ENCODE measurements at places on chromosomes 2 and 18.

DNA sequence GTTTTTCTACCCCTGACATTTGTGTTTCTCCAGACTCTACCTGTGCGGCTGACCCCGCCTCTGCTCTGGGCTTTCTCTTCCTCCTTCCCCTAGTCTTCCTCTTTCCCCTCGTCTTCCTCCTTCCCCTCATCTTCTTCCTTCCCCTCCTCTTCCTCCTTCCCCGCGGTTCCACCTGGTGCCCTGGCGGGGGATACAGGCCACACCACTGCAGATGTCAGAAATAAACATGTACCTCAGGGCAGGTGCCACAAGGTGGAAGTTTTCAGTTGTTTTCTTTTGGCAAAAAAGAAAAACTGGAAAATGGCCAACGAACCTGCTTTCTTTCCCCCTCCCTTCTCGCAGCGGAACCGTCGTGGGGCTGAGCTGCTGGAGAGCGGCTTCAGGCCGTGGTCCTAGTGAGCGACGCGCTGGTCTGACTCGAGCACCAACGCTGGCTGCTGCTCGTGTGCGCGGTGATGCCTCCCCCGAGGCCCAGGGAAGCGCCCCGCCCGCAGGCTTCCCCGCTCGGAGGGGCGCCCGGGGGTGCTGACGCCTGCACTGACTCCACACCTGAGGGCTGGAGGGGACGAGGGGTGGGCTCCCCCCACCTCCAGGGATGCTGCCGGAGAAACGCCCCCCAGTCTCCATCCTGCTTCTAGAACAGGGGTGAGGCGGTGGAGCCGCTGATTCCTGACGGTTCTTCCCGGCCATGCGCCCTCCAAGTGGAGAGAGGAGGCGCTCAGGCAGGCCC is 83.7 kb upstream of the ZNF516 start:
- peak; percentile 52 for DNase-seq

DNA sequence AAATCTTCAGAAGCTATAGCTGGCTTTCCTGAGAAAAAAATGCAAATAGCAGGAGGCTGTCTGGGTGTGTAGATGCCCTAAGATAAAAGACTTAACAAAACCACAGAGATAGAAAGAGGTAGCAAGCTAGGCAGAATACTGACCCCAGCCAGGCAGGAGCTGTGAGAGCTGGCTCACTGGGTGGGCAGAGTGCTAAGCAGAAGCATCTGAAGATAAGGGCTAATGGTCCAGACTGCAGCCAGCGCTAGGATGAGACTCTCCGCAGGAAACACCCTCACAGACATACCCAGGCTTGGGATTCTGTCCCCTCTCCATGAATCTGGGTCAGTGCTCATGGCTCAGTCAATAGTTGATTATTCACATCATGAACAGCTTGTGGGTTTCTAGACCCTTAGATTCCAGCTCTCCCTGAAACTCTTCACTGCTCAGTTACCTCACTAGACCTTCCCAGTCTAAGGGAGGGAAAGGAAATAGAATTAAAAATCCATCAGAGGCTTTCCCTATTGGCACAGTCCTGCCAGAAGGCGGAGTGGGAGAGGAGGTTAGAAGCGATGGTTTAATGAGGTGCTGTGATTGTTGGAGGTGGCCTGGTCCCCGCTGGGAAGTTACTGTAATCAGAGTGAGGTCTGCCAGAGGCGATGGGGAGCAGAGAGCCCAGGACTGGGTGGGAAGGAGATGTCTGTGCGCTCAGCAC is 21.4 kb upstream of the CCBE1 start:
- DNase-seq, result no peak

DNA sequence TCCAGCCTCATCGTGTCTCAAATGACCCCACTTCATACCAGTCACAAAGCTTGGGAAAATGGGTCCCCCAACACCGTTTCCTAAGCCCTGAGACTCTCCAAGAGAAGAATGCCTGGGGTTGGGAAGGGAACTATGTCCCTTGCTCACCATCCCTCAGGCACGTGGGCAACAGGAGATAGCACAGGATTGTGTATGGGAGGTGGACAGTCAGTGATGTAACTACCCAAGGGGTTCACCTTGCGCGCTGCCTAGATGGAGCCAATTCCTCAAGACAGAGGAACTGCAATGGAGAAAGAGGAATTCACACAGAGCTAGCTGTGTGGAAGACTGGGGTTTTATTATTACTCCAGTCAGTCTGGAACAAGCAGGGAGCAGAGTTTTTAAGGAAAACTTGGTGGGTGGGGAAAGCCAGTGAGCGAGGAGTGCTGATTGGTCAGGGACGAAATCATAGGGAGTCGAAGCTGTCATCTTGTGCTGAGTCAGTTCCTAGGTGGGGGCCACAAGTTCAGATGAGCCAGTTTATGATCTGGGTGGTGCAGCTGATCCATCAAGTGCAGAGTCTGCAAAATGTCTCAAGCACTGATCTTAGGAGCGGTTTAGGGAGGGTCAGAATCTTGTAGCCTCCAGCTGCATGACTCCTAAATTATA is 13.8 kb upstream of the CXCR1 start:
- DNase-seq, result no peak

- no peak for DNase-seq
These were observed 107.5 kb upstream of the SERPINE2 start for GRCh38 chr2:224146356-224147160.

DNA sequence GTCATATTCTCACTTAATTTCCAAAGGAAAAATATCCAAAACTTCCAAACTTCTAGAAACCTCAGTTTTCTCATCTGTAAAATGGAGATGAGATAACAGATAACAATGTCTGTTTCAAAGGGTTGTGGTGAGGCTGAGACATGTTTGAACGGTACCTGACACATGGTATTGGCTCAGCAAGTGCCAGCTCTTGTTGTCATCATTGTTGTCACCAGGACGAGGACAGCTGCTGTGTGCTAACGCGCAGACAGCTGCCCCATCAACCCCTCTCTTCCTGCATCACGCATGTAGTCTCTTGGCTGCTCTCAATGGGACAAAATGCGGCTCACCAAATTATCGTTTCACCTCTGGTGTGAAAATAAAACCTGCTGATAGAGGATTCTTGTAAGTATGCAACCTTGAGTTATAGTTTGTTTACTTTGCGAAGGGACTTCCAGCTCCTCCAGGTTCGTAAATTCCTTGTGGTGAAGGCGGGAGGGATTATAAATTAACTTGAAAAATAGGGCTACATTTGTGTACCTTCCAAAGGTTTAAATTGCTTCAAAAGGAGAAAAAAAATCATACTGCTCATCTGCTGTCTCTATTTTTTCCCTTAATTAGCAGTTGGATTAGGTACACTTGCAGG is 605.4 kb downstream of the BCL11A start:
- peak; percentile 17 for DNase-seq

DNA sequence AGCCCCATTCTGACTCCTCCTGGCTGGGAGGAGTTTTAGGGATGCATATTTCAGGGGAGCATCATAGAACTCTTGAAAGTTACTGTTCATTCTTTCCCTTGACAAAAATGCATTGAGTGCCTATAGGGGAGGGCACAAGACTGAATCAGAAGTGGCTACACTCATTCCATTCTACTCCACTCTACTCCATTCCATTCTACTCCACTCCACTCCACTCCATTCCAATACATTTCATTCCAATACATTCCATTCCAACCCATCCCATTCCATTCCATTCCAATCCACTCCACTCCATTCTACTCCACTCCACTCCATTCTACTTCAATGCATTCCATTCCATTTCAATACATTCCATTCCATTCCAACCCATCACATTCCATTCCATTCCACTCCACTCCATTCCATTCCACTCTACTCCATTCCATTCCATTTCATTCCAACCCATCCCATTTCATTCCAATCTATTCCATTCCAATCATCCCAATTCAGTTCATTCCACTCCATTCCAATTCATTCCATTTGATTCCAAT is 110.8 kb downstream of the LOXHD1 start:
- no peak for DNase-seq

DNA sequence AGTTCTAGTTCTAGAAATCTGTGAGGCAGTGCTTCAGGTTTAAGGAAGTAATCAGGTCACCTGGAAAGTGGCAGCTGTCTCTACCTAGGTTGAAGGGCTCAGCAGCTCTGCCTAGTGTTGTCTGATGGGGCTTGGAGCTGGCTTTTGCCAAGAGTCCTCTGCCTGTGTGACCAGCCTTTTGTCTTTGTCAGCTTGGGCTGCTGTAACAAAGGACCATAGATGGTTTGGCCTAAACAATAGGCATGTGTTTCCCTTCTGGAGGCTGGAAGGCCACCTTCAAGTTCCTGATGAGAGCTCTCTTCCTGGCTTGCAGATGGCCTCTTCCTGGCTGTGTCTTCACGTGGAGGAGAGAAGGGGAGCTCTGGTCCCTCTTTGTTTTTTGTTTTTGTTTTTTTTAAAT is 13.3 kb downstream of the UBE2F start:
- DNase-seq, result no peak

GRCh38 chr18:26963292-26963691 is 97.8 kb upstream of the AQP4 start:
- DNase-seq, result no peak

GRCh38 chr2:130183512-130184373 is 1.7 kb downstream of the MZT2B start:
- DNase-seq, result peak; percentile 67

DNA sequence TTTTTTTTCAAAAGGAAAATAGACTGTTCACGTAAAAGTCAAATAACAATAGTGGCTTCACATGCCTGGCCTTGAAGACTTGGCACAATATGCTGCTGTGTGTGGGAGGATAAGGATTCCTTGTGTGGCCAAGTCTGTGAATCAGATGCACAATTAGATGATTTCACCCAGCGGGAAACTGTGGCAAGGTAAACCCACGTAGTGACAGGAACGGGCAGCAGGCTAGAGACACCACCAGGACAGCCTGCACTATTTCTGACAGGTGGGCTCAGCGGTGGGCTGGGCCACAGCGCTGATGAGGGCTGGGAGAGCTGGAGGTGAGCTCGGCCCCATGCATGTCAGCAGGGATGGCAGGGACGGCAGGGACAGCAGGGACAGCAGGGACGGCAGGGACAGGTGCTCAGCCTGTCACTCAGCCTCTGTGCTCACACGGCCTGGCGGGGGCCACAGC is 21.6 kb downstream of the SNORC start:
- no peak for DNase-seq

GRCh38 chr2:85536479-85536878 is 2.5 kb upstream of the MAT2A start:
- DNase-seq, result peak; percentile 35

- DNase-seq, result no peak
These were observed 34.7 kb downstream of the CD8B start for GRCh38 chr2:86826951-86827350.

DNA sequence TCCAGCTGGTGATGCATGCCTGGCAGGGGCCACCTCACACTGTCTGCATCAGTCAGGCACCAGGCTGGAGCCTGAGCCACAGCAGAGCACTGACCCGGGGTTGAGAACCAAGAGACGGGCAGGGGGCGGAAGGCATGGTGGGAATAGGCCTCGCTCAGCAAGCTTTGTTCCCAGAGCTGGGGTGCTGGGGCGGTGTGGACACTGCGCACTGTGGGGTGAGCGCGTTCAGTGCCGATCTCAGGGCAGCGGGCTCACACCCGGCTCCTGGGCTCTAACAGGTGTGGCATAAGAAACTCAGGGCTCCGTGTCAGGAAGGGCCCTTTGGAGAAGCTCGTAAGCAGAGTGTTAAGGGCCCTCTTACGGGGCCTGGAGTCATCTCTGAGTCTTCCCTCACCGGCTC is 15.7 kb downstream of the SH3RF3 start:
- DNase-seq, result no peak

- DNase-seq, result no peak
These were observed 1.0 kb upstream of the ZEB2 start for GRCh38 chr2:144520756-144521487.

DNA sequence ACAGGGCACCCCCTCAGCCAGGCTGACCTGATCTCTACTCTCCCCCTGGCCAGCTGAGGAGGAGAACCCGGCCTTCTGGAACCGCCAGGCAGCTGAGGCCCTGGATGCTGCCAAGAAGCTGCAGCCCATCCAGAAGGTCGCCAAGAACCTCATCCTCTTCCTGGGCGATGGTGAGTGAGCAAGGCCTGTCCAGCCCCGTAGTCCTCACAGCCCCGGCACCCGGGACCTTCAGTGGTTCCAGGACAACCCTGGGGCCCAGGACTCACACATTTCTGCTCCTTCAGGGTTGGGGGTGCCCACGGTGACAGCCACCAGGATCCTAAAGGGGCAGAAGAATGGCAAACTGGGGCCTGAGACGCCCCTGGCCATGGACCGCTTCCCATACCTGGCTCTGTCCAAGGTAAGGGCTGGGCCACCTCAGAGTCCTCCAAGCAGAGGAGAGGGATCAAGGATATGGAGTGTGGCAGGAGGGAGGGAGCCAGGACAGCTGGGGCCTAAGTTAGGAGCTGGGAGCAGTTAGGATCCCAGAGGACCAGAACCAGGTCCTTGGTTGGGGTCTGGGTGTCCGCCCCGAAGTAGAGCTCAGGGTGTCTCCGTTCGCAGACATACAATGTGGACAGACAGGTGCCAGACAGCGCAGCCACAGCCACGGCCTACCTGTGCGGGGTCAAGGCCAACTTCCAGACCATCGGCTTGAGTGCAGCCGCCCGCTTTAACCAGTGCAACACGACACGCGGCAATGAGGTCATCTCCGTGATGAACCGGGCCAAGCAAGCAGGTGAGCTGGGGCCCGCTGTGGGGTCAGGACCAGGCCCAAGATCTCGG is 555 bp downstream of the ALPI start:
- no peak for DNase-seq

- DNase-seq, result no peak
These were observed 97.1 kb upstream of the RMDN2 start for GRCh38 chr2:37827911-37828511.

DNA sequence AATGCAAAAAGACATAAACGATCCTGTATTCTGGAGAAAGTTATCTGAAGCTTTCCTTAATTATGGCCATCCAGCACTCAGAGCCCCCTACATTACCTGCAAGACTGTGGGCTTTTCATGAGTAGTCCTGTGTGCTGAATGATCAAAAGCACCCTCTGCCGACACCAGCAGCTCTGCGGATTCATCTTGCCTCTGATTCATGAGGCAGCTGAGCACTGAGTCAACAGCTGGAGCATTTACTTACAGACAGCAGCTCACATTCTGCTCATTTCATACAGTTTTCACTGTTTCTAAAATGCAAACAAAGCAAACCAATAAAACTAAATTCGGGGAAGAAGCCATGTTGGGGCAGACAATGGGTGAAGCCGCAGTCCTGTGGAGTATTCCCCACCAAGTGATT is 886.5 kb downstream of the CNTNAP5 start:
- no peak for DNase-seq

DNA sequence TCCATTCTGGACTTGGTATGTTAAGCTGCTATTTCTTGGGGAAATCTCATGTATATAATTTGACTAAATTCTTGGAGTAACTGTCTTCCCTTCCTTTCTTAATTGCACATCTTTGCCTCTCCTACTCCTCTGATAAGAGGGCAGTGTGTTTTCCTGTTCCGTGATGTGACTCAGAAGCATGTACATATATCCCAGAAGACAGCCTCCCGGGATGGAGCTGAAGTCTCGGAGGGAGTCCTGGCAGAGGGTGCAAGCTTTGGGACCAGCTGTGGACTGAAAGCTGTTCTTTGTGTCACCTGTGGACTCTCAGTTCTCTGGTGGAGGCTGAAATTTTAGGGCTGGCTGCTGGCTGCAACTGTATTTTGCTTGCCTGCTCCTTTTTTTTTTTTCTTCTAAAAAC is 54.7 kb upstream of the MGAT5 start:
- no peak for DNase-seq

- DNase-seq, result no peak
These were observed 141.0 kb upstream of the BCL2L11 start for GRCh38 chr2:110979471-110980338.

- DNase-seq, result no peak
These were observed 24.6 kb upstream of the B3GNT7 start for GRCh38 chr2:231370749-231371429.
